Activated CD8-positive, alpha-beta memory T cell treated with anti-CD3 and anti-CD28 coated beads for 1 hour (primary cell): ENCODE measurements at places on chromosomes 3 and 15.

DNA sequence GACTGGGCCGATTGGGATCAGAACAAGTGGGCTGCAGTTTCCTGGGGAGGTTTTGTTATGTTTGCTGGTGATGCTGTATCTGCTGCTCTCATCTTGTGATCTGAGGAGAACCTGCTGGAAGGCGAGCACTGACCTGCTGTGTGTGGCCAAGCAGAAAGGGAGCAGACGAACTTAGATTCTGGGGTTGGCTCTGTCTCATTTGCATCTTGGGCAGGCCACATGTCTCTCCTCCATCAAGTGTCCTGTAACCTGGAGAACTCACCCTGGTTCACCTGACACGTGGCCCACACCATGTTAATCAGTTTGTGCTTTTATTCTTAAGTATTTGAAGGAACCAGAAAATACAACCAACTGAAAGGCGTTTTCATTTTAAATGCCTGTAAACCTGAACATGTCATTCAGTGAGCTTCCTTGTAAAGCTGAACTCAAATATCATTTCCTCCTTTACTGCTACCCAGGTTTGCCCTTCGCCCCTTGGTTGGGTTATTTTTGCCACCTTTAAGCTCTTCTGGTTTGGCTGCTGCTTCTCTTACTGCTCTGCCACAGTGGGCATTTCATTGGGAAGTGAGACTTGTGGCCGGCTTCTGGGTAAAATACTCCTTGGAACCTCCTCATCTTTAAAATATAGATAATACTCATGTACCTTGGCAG lies 33.5 kb upstream of the TRAK1 start:
- no peak for DNase-seq

- no peak for DNase-seq
These were observed 105.0 kb downstream of the LRRK1 start for GRCh38 chr15:101024073-101024695.

GRCh38 chr3:145133281-145133680 lies 1027.7 kb downstream of the PLOD2 start:
- DNase-seq = no peak

DNA sequence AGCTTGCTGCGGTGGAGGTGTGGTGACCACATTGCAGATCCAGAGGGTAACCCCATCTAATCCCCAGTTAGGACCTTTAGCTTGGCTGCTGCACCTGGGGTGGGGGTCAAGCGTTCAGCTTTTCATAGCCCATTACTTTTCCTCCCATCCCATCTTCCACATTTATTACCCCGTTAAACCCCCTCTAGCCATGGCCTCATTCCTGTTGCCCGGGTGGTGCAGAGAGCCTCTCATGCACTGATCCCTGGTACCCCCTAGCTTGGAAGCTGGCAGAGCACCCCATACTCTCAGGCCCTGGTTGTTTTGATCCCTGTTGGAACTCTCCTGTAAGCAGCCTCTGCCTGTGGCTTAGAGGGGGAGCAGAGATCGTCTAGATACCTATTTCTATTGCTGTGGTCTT lies 20.8 kb downstream of the CDAN1 start:
- DNase-seq = no peak

GRCh38 chr3:132435224-132435910 lies 18.1 kb downstream of the DNAJC13 start:
- no peak for DNase-seq

GRCh38 chr3:14366248-14366647 lies 36.2 kb upstream of the SLC6A6 start:
- no peak for DNase-seq

GRCh38 chr3:33089515-33089914 lies 7.4 kb downstream of the GLB1 start:
- no peak for DNase-seq

GRCh38 chr3:139588450-139588849 lies 48.9 kb upstream of the RBP1 start:
- no peak for DNase-seq

- DNase-seq = no peak
These were observed 435.2 kb upstream of the SUCLG2 start for GRCh38 chr3:68089572-68090011.

DNA sequence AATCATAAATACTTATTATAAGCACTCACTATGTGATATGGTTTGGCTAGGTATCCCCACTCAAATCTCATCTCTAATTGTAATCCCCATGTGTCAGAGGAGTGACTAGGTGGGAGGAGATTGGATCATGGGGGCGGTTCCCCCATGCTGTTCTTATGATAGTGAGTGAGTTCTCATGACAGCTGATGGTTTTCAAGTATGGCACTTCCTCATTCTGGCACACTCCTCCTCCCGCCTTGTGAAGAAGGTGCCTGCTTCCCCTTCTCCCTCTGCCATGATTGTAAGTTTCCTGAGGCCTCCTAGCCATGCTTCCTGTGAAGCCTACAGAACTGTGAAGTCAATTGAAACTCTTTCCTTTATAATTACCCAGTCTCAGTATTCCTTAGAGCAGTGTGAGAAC lies 53.3 kb upstream of the CHMP2B start:
- DNase-seq = no peak

DNA sequence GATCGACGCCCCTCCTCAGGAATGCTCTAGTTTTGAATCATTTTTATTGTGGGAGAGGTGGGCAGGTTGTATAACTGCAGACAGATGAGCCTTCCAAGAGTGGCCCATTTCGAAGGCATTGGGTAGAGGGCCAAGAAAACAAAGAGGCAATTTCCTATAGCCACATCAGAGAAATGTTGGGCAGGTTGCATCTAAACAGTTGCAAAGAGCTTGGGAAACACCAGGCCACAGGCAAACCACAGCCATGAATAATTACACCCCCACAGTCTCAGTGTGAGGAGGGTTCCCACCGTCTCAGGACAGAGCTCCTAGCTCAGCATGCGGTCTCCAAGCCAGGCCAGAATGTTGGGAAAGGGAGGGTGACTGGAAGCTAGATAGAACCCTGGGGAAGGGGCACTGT lies 257.3 kb downstream of the ABHD5 start:
- no peak for DNase-seq

- no peak for DNase-seq
These were observed 47.6 kb downstream of the PSMD6 start for GRCh38 chr3:63975723-63976122.

GRCh38 chr3:52546111-52546901 lies 9.9 kb downstream of the UQCC5 start:
- no peak for DNase-seq

DNA sequence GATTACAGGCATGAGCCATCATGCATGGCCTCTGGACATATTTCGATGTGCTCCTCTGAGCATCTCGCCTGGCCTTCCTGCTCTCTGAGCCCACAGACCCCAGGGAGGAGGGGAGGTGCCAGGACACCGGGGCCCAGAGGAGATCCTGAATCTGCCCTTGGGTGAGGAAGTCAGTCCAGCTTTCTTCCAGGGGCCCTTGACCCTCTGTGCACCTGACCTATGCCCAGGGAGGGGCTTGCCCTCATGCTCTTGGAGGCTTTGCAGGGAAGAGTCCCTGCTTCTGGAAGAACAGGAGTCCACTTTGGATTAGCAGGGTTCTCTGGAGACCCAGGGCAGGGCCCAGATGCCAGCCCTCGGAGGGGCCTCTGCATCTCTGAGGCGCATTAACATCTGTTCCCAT lies 1.4 kb downstream of the ACSBG1 start:
- no peak for DNase-seq

GRCh38 chr3:15341030-15341726 lies 8.8 kb upstream of the SH3BP5 start:
- no peak for DNase-seq

DNA sequence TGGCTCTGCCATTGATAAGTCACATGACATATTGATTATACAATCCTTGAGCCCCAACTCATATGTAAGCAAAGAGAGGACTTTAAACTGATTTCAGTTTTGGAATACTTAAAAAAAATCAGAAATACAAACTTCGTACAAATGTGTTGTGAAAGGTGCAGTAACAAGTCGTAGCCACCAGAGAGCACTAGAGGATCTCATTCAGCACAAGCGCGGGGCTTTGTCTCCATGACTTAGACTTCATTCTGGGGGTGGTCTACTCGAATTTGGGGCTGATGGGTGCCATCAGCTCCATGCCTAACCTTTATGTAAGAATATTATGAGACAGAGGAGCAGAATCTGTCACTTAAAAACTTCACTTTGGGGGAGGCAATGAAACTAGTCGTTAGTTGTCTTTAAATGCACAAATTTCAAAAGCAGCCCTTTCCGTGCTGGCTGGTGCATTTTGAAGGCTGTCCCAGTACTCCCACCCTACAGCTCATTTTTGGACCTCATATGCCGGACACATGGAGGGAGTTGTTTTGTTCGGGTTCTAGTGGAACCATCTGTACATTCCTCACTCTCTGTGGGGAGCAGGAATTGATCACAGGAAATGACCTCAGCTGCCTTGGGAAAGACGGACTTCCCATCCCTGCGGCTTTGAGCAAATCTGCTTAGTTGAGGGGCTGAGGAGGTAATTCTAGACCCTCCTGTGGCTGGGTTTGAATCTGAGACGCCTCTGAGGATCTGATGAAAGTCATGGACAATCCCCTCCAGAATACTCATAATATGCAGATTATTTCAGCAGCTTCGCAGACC lies 27.5 kb upstream of the MASP1 start:
- no peak for DNase-seq

DNA sequence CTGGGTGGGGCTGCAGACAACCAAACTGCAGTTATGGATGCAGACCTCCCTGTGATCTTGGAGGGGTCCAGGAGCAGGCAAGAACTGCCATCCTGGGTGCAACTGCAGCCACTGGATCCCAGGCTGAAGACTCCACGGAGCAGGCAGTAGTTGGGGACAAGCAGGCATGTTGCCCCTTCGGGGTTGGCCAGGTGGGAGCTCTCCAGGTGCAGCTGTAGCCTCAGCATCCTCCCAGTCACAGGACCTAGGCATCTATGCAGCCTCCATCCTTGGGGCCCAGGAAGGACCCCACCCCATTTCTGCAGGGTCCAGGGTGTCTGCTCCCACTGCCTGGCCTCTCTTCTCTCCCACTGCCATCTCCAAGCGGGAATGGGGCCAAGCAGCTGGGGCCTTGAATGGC lies 322.2 kb upstream of the RBMS3 start:
- DNase-seq = no peak

DNA sequence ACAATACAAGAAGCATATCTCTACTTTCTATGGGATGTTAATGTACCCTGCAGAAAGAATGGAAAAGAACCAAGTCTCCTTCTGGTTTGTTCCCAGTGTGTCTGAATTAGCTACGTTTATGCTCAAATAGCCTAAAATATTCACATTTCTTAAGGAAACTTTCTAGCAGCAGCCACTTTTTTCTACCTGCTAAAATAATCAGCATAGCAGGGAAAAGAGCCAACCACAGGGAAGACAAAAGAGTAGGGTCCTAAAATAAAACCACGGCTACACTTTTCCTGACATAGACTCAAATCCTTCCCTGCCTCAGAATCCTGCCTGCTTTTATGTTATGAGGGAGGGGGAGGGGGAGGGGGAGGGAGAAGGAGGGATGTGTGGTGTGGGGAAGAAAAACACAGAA lies 136.7 kb downstream of the GBE1 start:
- no peak for DNase-seq

GRCh38 chr3:107690522-107691138 lies 167.9 kb downstream of the BBX start:
- DNase-seq = no peak

GRCh38 chr3:50675179-50676030 lies 678 bp downstream of the DOCK3 start:
- no peak for DNase-seq

- DNase-seq = no peak
These were observed 64.1 kb downstream of the CCR1 start for GRCh38 chr3:46143951-46144473.

- DNase-seq = no peak
These were observed 11.0 kb downstream of the UBE2E1 start for GRCh38 chr3:23816721-23817120.

GRCh38 chr3:88117683-88118082 lies 32.1 kb upstream of the C3orf38 start:
- DNase-seq = no peak

GRCh38 chr15:76976572-76977270 lies 18.2 kb upstream of the PSTPIP1 start:
- no peak for DNase-seq

- no peak for DNase-seq
These were observed 607 bp upstream of the IMP3 start for GRCh38 chr15:75640483-75641178.

DNA sequence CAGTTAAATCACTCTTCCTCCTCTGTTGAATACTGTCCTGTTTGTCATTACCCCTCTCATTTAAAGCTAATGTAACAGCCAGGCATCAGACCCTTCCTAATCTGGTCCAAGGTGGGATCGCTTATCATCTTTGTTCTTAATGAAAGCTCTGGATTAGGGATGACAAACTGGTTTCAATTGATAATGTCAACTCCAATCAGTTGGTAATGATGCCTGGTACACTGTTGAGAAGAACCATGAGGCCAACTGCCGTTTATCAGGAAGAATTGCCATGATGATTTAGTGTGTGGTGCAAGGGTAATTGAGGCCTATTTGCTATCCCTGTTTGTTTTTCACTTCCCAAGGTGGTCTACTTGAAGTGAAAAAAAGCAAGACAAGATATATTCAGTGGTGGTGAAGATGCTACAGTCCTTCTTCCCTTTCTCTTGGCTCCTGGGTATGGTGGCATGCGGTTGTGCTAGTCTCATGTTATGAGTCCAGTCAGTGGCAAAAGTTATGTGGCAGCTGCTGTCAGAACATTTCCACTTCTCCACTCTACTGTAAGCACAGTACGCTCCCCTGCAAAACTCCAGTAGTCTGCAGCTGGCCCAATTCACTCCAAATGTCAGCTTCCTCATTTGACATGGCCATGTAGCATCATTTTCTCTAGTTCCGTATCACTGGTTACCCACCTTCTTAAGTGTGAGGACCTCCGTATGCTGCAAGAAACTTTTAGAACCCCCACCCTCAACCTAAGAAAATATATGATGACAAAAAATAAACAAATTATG lies 72.5 kb downstream of the MORC1 start:
- DNase-seq = no peak

GRCh38 chr3:141681390-141681780 lies 56.7 kb upstream of the RNF7 start:
- no peak for DNase-seq

GRCh38 chr3:127600749-127601456 lies 2.7 kb downstream of the MCM2 start:
- DNase-seq = no peak

GRCh38 chr3:95424279-95424678 lies 1361.4 kb downstream of the NSUN3 start:
- no peak for DNase-seq

GRCh38 chr15:79629687-79630086 lies 197.6 kb downstream of the MINAR1 start:
- no peak for DNase-seq

- no peak for DNase-seq
These were observed 24.0 kb upstream of the MEIS2 start for GRCh38 chr15:37124331-37124730.

DNA sequence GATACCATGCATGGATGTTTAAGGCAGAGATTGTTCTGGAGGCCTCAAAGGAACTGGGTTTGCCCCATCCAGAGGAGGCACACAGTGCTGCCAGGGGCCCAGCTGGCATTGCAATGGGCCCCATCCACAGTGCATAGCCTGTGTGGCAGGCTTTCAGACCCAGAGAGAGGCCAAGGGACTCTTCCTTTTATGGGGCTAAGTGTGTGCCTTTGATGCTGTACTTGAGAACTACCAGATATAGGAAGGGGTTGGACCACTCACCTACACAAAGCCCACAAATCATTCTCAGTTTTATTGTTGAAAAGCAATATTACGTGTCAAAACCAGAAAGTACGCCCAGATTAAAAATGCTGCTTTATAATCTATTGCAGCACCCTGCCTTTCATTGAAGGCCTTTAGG lies 134.9 kb downstream of the EPHB1 start:
- no peak for DNase-seq
